Muscle of back (tissue), 13 donors: ENCODE measurements at places on chromosomes 12 and 14. TPM values are rescaled to one million over a fixed set of nuclear protein-coding genes. Genes with fewer than 3 reads are reported as not detected.

DNA sequence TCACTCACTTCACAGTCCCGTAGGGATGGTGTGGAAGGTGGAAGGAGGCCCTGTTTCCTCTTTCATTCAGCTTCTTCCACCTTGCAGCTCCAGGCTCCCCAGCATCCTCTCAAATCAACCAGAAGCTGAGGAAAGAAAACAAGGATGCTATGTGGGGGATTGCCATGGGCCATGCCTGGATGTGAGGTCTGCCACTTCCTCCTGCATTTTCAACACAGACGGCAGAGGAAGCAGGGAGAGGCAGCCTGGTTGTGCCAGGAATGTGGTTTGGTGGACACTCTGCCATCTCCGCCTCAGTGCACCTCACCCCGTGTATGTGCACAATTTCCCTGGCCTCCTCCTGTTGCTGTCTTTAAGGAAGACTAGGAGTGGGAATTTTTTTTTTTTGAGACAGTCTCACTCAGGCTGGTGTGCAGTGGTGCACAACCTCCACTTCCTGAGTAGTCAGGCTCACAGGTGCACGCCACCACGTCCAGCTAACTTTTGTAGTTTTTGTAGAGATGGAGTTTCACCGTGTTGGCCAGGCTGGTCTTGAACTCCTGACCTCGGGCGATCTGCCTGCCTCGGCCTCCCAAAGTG lies 99.2 kb downstream of the SLC15A4 start:
- no peak for DNase-seq

DNA sequence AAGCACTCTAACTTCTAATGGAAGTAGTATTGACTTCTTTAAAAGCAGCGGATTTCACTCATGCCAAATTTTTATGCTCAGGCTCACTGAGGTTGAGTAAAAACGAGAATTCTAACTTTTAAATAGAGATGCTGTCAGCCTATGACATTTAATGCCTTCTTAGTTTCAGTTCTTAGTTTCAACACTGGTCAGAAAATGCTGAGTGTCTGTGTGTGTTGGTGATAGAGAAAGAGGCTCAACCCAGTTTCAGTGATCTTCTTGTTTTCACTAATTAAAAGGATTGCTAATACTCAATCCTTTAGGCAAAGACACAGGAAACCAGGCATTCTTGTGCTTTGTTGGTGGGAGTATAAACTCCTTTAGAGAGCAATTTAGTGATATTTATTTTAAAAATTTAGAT lies 31.0 kb downstream of the PEBP1 start:
- no peak for DNase-seq

DNA sequence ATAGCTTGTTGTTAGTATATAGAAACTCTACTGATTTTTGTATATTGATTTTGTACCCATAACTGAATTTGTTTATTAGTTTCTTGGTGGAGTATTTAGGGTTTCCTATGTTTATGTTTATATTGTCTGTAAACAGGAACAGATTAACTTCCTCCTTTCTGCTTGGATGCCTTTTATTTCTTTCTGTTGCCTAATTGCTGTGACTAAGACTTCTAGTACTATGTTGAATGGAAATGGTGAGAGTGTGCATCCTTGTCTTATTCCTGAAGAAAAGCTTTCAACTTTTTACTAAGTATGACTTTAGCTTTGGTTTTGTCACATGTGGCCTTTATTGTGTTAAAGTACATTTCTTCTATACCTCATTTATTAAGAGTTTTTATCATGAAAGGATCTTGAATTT lies 20.9 kb downstream of the FBXW8 start:
- no peak for DNase-seq

DNA sequence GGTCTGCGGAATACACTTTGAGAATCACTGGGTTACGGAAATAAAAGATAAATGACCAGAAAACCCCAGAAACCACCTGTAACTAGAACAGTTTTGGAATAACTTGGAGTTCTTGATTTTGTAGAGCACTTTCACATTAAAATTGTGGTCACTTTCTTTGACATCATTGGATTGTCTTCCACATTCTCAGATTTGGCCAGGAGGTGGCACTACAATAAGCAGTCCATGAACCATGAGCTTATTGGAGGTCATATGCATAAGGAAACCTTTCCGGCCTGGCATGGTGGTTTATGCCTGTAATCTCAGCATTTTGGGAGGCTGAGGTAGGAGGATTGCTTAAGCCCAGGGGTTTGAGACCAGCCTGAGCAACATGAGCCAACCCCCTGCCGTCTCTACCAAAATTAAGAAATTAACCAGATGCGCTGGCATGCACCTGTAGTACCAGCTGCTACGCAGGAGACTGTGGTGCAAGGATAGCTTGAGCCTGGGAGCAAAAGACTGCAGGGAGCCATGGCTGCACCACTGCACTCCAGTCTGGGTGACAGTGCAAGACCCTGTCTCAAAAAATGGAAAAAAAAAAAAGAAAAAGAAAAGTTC lies 107.7 kb upstream of the CAND1 start:
- DNase-seq = no peak

DNA sequence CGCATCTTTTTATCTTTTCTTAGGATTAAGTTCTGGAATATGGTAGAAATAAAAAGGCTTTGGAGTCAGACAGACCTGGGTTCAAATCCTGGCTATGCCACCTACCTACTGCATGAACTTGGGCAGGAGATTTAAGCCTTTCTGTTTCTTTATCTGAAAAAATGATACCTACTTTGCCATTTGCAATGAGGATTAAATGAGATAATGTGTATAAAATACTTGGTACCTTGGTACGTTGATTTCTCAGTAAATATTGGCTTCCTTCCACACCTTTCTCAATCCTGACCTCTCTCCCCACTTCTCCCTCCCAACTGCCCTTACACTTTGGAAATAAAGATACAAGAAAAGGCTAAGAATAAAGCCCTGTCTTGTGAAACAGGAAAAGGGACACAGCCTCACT lies 172.6 kb downstream of the PAX9 start:
- no peak for DNase-seq

GRCh38 chr14:82565825-82566224 lies 1032.2 kb upstream of the SEL1L start:
- no peak for DNase-seq

DNA sequence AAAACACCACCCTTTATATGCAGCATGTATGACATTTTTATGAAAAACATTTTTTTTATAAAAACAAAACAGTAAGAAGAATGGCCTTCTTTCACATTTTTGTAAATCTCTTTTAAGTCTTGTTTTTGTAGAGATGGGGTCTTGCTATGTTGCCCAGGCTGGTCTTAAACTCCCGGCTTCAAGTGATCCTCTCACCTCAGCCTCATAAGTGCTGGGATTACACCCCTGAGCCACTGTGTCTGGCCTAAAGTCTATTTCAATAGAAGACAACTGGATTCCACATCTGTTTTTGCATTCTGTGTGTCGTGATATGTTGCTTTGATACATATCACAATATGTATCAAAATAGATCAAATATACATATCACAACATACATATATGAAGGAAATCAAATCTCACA lies 98.9 kb downstream of the ELK3 start:
- no peak for DNase-seq

DNA sequence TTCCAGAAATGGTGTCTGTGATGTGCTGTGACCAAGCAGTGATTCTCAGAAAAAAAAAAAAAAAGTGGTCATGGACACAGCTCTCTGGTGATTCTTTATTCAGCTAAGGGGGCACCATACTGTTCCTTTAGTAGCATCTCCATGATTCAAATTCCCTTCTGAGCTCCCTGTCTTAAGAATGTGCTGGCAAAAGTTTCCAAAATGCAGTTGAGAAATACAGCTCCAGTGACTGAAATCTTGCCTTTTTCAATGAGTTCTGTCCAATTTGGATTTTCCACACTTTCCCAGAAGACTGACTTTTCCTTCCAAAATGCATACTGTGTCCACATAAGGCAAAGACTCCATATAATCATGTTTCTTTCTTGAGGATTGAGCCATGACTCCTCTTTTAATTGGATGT lies 24.3 kb upstream of the CPM start:
- no peak for DNase-seq

DNA sequence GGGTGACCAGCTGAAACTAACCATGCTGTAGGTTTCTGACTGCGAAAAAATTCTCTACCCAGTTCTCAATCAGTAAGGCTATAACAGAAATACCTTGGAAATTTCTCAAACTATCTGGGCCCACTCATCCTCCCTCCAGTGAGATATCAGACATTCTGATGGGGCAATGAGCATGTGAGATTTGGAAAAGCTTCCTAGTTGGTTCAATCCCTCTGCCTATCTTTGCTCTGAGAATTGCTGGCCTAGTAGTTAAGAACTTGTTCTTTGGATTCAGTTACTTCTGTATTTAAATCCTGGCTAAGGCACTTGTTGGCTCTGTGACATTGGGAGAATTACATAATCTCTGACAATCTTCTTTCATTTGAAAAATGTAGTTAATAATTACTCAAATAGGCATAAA lies 119.4 kb downstream of the SLC15A5 start:
- peak; percentile 65 for DNase-seq

DNA sequence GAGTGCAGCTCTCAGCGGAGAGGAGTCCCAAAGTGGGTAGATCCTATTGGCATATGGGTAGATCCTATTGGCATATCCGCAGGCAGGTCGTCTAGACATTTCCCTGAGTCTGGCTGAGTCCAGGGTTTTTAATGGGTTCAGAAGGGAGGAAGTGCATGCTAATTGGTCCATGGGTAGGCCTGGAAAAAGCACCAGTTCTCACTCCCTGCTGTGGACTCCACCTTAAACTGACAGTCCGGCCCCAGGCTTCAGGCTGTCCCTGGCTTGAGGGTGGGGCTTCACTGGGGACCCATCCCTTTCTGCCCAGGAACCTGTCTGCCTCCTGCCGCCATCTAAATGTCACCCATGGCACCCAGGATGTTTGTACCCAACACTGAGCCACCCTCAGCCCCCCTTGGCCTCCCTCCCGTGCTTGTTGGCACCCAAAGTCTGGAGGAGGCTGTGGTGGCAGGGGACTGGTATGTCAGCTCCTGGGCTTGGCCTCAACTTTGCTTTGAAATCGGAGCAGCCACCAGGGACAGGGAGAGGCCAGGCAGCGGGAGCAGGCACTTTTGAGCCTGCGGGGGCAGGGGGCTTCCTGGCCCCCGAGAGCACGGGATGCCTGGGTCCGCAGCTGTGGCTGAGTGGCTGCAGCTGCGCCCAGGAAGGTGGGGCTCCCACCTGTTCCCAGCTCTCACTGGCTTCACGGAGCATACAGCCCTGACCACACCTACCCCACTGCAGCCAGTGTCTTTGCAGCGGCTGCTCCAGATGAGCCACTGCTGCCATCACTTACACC lies 29.6 kb upstream of the YAF2 start:
- peak; percentile 4 for DNase-seq

DNA sequence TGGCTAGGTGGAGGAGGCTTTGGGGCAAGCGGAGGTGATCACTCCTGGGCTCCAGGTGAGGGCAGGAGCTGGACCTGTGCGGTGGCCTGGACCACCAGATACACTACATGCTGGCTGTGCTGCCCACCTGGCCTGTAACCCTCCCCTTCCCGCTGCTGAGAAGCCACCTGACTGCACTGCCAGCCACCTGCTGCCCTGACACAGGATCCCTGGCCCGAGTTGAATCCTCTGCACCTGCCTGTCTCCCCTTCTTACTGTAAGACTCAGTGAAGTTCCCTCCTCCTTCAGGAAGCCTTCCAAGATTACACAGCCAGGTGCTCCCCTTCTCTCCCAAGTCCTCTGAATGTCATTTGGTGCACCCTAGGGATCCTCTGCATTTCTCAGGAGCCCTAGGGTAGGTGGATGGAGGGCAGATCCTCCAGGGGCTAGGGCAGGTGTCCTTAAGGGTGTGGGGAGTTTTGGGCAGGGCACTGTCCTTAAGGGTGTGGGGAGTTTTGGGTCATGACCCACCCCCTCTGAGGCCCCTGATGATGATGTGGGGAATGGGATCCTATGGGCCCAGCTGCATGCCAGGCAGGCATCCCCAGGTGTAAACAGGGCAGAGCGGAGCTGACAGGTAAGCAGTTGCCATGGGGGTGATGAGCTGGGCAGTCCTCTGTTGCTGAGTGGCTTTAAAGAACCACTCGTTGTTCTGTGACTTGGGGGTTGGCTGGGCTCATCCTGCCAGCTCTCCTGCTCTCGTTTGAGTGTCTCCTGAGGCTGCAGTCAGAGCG lies 6.7 kb upstream of the MTA1 start:
- DNase-seq = no peak

GRCh38 chr14:70666361-70666686 lies 24.6 kb downstream of the TTC9 start:
- DNase-seq = no peak

DNA sequence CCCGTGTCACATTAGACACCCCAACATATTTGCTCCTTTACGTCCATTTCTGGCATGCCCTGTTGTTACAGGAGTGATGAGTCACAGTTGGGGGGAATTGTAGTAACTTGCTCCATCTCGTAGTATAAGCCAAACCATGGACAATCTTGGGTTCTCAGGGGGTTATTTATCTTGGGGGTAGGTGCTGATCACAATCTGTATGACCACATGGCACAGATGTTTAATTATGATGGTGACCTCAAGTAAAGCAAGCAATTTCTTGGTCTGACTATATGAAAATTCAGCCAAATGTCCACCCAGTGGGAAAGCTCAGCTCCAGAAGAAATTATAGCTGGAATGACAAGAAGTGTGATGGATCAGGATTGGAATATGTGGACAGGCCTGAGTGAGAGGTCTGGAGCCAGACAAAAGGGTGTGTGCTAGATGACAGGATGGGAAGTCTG lies 32.1 kb upstream of the STON2 start:
- peak; percentile 65 for DNase-seq

DNA sequence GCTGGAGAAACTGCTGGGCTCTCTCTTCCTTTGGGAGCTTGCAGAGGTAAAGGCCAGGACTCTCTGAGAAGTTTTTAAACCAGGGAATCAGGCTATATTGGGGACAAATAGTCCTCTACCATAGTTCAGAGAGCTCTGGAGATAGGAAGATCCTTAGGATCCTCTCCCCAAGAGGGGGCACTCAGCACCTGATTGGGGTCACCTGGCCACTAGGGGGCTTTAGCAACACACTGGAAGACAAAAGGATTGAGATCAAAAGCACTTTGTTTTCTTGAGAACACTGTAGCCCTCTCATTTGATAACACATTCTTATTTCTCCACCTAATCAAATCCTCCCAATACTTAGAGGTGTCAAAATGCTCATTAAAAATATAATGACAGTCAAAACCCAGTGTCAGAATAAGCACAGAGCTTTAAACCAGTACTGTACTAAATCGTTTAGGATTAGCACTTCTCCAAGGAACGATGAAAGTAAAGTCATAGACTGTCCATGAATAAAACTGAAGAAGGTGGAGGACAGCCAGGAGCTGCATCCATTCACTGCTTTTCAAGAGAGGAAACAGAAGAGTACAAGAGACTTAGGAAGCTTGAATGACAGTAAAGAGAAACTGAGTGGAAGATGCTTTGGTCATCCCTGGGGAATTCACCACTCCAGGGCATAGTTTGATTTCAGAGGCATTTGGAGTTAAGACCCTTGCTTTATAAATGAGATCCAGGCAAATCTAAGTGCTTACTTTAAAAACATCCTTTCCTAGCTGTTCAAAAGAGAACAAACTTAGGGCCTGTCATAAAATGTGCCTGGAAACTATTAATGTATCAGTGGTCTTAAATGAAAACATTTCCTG lies 26.5 kb downstream of the BMP4 start:
- DNase-seq = peak; percentile 32

Gene RPGRIP1
- polyA plus RNA-seq = 0.54 TPM

Gene GALNT6
- polyA plus RNA-seq = 0.28 TPM

Gene ANKS1B
- 3.7 TPM for polyA plus RNA-seq

Gene IFT81
- polyA plus RNA-seq = 14.2 TPM

Gene TPPP2
- 0.61 TPM for polyA plus RNA-seq
